ENCODE measurements at places on chromosomes 12 and 14.

DNA sequence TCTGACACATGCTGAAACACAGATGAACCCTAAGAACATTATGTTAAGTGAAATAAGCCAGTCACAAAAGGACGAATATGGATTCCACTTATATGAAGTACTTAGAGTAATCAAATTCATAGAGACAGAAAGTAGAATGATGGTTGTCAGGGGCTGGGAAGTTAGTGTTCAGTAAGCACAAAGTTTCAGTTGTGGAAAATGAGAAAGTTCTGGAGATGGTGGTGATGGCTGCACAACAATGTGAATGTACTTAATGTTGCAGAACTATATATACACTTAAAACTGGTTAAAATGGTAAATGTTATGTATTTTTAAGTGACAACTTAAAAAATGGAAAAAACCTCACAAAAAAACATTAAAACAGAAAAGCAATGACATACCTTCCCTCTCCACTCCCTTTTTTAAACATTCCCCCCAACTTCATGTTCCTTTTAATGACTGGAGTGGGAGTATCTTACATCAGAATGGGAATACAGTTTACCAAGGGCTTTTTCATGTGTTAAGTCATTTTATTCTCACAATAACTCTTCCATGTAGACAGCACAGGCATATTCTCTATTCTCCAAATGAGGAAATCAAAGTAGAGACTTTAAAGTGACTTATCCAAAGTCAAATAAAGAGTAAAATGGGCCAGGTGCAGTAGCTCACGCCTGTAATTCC, 24.0 kb downstream of the BTBD7 start:
- no peak for DNase-seq

GRCh38 chr12:48774516-48774915, 14.4 kb downstream of the ADCY6 start:
- DNase-seq, result no peak

GRCh38 chr12:103668520-103668919, 81.4 kb downstream of the STAB2 start:
- no peak for DNase-seq

DNA sequence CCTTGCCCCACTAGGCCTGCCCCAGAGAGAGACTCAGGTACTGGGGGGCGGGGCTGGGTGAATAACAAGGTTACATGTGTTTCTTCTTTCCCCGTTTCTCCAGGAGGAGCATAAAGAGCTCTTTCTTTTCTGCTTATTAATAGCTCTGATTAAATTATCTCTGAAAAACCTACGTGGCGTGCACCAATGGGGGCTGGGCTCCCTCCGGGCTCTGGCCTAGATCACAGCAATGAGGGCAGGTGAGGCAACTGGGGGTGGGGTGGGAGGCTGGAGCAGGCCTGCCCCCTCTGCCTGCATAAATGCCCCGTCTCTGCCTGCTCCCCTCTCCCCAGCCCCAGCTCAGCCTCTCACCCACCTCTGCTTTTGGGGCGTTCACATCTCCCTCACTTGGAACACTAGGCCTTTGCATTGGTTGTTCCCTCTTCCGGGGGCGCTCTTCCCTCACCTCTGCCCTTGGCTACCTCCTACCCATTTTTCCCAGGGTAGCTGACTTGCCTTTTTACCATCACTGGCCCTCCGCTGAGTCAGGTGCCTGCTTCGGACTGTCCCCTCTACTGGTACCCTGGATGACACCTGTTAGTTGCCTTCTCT, 4.1 kb upstream of the FAM222A start:
- DNase-seq, result no peak

GRCh38 chr12:130236446-130236845, 74.2 kb downstream of the FZD10 start:
- no peak for DNase-seq

- no peak for DNase-seq
These were observed 85.1 kb upstream of the ARHGAP5 start for GRCh38 chr14:31992011-31992447.

- no peak for DNase-seq
These were observed 21.7 kb upstream of the LMNTD1 start for GRCh38 chr12:25574761-25575160.

GRCh38 chr12:105363890-105364289, 33.4 kb downstream of the C12orf75 start:
- DNase-seq, result no peak

DNA sequence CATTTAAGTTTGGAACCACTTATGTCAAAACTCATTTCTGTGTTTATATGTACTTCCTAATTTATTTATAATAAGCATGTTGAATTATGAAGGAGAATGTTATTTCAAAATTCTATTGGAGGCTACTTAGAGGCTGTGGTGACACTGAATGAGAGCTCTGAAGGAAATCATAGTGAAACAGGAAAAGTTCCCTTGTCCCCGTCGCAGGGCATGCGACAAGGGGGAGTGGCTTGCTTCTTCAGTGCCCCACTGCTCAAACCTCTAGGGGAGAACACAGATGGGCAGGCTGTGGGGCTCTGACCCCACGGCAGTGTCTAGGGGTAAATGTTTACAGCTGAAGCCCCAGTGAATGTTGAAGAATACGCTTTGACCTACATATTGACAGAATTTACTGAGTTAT, 261.9 kb downstream of the RAD51B start:
- DNase-seq, result no peak

DNA sequence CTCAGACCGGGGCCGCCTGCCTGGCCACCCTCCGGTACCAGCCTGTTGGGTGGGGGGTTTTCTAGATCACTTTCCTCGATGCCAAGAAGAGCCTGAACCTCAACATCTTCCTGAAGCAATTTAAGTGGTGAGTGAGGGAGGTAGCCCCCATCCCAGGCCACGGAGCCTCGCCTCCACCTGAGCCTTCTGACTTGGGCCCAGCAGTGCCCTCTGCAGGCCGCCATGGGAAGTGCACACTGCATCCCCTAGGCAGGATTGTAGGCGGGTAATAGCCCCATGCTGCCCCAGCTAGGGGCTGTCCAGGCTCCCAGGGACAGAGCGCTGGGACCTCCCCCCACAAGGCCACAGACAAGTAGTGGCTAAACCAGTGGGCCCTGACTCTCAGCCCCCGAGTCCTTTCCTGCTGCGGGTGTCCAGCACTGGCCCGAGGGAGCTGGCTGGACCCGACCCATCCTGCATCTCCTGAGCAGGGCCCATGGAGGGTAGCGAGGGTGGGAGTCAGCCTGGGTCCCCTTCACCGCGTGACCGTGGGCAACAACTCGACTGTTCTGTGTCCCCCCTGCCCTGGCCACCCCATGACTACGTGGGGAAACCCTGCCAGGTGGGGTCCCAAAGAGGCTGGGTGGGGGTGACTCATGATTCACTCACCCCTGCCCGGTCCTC, 15.3 kb upstream of the ADSS1 start:
- DNase-seq, result peak; percentile 66

GRCh38 chr14:41558490-41558889, 48.2 kb upstream of the LRFN5 start:
- DNase-seq, result no peak

All from left kidney (tissue), 8 donors.